Omental fat pad (tissue), 4 donors: ENCODE measurements at places on chromosomes 13 and 19.
A peak's percentile ranks its signal among the peaks of the same experiment; 100 is the strongest.

- peak; percentile 53 for DNase-seq
Observed at GRCh38 chr19:3670796-3671679, 29.2 kb downstream of the PIP5K1C start.

DNA sequence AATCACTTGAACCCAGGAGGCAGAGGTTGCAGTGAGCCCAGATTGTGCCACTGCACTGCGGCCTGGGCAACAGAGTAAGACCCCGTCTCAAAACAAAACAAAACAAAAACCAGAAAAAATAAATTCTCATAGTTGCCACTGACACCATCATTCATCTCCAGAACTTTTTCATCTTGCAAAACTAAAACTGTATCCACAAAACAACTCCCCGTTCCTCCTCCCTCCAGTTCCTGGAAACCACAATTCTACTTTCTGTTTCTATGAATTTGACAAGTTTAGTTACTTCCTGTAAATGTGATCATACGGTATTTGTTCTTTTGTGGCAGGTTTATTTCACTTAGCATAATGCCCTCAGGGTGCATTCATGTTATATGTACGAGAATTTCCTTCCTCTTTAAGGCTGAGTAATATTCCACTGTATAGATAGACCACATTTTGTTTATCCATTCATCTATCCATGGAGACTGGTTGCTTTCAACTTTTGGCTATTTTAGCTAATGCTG is 13.2 kb upstream of the ADGRE5 start:
- DNase-seq: no peak

- DNase-seq: no peak
Observed at GRCh38 chr13:49586717-49587116, 1.4 kb upstream of the RCBTB1 start.

- DNase-seq: no peak
Observed at GRCh38 chr13:48579165-48579918, 46.5 kb upstream of the RCBTB2 start.

GRCh38 chr13:107277911-107278310 is 710.0 kb upstream of the ARGLU1 start:
- DNase-seq: no peak

DNA sequence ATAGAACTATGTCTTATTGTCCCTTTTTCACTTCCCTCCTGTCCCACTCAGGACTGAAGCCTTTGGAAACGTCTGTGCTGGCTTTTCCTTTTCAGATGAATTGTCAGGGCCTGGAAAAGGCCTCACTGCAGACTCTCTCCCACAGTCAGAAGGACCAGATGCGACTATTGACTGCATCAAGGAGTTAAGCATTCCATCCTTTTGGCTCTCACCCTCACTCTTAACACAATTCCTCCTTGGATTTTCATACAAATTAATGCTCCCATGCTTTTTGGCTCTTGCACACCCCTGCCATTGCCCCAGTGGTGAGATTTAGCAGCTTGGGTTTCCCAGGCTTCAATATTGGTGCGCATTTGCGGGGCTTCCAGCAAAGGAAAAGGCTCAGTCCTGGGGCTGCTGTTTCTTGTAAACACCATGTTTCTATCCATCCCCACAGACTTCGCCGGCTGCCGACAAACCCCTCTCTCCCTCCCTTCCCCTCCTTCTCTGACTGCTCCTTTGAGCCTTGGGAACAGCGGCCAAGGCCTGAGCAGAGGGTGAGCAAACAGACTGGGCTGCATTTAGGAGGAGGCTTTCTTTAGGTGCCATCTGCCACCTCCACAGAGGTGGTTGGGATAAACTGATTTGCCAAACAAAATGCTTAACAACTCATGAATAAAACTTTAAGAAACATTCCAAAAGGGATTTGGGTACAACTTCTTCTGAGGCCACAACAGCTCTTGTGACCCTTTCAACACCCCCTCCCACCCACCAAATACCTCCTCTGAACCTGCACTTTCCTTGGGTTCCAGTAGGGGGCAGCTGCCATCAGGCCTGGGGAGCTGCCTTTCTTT is 48.6 kb upstream of the PCDH8 start:
- DNase-seq: no peak

GRCh38 chr19:45569619-45570421 is 14.8 kb downstream of the OPA3 start:
- DNase-seq: no peak

DNA sequence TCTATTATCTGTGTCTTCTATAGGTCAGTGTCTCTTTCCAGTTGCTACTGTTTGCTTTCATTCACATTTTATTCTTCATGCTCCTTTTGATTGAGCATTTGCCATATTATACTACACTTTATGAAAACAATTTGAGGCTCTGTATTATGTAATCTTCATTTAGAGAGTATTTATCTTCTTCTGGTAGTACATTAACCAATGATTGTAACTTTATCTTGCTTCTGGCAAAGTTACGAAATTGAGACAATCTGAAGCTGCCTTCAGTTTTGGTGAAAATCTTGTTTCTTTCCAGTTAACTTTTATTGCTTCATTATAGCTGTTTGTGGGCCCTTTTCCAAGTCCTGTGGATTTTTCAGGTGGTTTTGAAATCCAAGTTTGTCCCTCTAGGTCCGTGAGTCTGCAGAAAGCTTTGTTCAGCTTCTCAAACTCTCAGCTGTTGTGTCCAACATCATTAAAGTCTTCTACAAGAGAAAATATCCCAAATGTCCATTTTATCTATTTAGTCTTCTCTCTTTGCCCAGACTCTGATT is 1255.4 kb upstream of the SPRY2 start:
- DNase-seq: no peak

DNA sequence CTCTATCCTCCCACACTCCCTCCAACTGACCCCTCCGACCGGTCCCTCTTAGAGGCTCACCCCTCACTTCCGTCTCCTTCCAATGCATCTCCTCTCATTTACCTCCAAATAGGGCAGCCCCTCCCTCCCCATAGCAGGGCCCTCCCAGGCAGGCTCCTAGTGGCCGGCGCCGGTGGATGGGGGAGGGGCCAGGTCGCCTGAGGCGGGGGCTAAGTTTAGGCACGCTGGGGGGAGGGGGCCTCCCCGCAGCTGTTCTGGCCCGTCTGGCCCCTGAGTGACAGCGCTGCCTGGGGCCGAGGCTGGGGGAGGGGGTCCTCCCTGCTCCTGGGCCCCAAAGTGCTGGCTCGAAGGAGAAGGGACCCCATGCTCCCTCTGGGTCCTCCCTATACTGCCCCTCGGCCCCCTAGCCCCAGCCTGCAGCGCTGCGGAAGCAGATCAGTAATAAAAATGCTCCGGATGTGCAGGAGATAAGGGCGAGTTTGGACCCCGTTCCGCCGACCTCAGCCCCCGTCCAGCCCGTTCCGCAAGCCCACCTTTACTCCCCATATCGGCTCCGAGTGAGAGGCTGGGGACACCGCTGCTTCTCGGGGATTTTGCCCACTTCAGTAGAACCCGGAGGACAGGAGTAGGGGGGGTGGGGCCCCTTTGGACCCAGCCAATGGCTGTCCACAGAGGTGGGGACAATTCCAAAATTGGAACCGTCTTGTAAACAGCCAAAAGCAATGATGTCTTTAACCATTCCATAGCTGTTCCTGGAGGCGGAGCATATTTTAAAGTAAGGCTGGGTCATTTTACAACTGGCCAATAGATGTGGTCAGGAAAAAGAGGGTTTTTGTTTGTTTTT is 4.0 kb downstream of the RTN2 start:
- DNase-seq: no peak
